Activated CD8-positive, alpha-beta memory T cell treated with anti-CD3 and anti-CD28 coated beads for 1 hour (primary cell): ENCODE measurements at places on chromosomes 4 and X.

- DNase-seq: no peak
Measured at GRCh38 chrX:136794080-136794479, 13.3 kb upstream of the ARHGEF6 start.

DNA sequence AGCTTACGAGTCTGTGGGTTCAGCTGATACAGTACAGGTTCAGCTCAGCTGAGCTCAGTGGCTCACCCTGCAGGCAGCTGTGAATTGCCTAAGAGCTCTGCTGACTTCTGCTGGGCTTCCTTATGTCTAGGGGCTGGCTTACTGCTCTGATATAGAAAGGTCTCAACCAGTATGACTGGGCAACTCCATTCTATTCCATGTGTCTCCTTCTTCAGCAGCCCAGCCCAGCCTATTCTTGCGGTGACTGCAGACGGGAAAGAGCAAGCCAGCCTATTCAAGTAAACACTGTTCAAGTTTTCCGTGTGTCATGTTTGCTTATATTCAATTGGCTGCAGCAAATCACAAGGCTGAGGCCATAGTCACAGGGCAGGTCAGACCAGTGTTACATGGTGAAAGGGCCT, 615.4 kb upstream of the ZFP42 start:
- no peak for DNase-seq

DNA sequence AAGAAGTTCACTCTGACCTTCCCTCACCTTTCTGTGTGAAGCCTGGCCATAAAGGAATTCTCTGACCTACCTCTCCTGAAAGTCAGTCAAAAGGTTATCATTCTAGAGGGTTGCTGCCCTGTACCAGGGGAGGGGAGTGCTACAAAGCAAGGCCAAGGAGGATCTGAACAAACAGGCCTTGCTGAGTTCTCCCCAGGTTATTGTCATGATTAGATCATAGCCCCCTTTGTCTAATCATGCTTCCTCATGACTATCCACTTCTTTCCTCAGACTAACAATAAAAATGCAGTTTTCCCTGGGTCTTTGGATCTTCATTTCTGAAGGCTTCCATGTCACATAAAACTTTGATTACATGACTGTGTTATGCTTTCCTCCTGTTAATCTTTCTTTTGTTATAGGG, 472.0 kb downstream of the IQCM start:
- DNase-seq: no peak

DNA sequence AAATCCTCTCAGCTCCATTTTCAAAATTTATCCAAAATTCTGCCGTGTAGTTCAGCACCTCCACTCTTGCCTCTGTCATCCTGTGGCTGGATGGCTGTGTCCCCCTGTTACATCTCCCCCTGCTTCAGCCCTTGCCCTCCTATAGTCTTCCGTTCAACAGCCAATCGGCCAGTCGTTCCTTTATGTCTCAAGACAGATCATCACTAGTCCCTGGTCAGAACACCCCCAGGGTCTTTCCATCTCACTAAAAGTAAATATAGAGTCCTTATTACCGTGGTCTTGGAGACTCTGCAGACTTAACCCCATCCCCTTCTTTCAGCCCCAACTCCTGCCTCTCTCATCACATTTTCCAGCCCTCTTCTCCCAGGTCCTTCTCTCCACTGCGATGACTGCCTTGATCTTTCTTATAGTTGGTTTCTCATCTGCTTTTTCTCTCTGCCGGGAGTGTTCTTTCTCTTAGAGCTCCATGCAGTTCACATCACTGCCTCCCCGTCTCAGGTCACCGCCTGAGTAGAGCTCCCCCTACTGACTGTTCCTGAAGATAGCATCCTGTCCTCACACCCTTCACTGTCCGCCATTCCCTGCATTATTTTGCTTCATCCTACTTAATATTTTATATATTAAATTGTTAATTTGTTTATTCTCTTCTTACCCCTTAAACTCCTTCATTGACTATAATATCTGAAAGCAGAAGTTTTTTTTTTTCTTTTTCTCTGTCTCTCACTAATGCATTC, 736.9 kb upstream of the MAGEB2 start:
- DNase-seq: no peak

- DNase-seq: no peak
Measured at GRCh38 chrX:123291623-123292022, 107.5 kb downstream of the GRIA3 start.
